ENCODE measurements at places on chromosomes 4 and X.
A peak's percentile ranks its signal among the peaks of the same experiment; 100 is the strongest.

- no peak for DNase-seq
Observed at GRCh38 chr4:162075726-162076125, 88.1 kb downstream of the FSTL5 start.

- DNase-seq: peak; percentile 0
Observed at GRCh38 chrX:83916525-83916924, 55.6 kb downstream of the CYLC1 start.

- no peak for DNase-seq
Observed at GRCh38 chr4:114866901-114867670, 246.3 kb downstream of the NDST4 start.

DNA sequence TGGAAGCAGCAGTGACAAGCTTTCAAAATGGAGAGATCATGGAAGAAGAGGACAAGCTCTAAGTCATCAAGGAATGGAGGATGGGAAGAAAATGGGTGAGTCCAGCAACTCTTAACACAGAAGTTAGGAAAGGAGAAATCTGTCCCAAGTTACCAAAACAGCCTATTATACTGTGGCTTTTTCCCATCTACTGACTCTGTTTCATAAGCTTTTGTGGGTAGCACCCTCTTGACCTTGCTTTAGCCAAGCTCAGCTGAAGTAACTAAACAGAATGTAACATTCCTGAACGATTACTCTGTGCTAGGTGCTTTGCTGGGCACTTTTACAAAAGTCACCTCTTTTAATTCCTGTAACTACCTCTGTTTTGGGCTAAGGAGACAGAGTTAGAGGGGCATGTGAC, 54.9 kb downstream of the MAP7D2 start:
- no peak for DNase-seq

DNA sequence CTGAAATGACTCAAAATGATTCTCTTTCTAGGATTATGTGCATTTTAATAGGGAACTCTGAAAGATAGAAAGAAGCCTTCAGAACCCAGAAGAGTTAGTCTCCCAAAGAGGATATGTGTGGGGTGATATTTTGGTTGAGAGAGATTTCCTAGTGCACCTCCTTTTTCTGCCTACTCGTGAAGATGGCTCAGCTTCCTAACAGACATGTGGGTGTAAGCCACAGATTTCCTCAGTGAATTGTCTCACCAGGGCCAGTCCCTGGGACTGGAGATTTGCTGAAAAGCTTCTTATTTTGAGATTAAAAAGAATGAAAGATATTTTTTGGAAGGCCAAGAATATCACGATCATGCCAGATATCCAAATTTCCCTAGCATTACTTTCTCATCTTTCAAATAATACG, 42.8 kb downstream of the MAGEB17 start:
- DNase-seq: no peak

- DNase-seq: no peak
Observed at GRCh38 chr4:96524311-96524875, 684.5 kb downstream of the PDHA2 start.

- peak; percentile 10 for DNase-seq
Observed at GRCh38 chrX:22748093-22748999, 251.4 kb upstream of the DDX53 start.

GRCh38 chr4:8090744-8091301, 67.8 kb downstream of the ABLIM2 start:
- no peak for DNase-seq

- no peak for DNase-seq
Observed at GRCh38 chr4:152684007-152684406, 4.2 kb upstream of the TMEM154 start.

DNA sequence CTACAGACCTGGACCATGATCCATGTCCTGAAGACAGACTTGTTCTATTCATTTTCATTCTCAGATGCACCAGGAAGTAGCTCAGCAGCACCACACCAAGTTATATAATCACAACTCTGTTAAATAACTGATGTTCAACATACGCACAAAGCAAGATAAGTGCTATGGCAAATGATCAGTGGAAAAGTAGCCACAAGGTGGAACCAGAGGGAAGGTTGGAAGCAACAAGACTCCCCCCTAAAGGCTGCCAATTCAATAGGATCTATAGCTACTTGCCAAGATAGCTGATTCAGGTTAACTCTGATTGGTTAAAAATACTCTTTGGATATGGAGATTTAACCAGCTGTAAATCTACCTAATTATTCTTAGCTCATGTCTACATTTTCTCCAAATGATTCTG, 23.7 kb upstream of the FAM47B start:
- DNase-seq: peak; percentile 0

GRCh38 chr4:77564231-77564630, 41.4 kb upstream of the CXCL13 start:
- no peak for DNase-seq

DNA sequence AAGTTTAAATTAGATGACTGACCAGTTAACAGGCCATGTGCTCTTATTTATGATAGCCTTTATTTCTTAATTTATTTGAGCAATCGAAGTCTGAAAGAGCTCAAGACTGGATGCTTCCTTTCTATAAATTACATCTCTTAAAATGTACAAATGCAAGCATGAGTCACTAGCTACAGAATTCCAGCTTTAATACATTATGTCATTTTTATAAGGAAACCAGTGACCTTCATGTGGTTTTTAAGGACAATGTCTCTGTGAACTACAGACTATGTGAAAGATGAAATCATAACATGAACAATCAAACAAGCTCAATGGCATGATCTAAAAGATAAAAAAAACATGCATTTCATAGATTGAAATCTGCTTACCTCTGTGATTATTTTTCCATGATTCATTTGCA, 15.4 kb downstream of the HTR2C start:
- no peak for DNase-seq

DNA sequence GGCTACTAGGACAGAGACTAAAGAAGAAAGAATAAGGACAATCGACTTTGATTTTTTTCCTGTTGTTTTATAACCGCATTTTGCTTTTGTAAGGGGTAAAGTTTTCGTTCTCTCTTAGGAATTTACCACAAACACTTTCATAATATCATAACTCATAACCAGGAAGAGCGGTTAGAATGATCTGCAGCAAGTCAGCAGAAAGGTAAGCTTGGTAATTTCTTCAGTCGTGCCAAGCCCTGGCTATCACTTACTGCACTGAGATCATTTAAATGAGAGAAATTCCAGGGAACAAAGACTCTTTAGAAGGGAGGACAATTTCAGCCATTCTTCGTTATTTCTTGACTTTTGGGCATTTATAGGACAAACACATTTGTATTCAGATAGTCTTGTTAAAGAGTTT, 258.1 kb downstream of the UNC5C start:
- no peak for DNase-seq

GRCh38 chr4:48196758-48197504, 62.9 kb upstream of the TXK start:
- DNase-seq: no peak

GRCh38 chrX:41946235-41946634, 22.9 kb upstream of the CASK start:
- no peak for DNase-seq

DNA sequence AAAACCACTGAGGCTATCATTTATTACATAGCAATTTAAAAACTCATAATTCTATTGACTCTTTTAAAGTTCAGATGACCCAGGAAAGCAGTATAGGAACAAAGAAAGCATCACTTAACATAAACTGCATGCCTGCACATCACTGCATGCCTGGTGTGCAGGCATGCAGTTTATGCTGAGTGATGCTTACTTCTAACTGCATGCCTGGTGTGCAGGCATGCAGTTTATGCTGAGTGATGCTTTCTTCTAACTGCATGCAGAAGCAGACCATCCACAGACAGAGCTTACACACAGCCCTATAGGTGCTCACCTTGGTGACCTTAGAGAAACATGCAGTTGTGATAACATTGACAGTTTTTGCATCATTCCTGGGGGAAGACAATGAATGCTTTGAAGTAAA, 17.0 kb downstream of the SDAD1 start:
- DNase-seq: no peak

- DNase-seq: no peak
Observed at GRCh38 chr4:164177753-164178152, 576.2 kb upstream of the SMIM31 start.

DNA sequence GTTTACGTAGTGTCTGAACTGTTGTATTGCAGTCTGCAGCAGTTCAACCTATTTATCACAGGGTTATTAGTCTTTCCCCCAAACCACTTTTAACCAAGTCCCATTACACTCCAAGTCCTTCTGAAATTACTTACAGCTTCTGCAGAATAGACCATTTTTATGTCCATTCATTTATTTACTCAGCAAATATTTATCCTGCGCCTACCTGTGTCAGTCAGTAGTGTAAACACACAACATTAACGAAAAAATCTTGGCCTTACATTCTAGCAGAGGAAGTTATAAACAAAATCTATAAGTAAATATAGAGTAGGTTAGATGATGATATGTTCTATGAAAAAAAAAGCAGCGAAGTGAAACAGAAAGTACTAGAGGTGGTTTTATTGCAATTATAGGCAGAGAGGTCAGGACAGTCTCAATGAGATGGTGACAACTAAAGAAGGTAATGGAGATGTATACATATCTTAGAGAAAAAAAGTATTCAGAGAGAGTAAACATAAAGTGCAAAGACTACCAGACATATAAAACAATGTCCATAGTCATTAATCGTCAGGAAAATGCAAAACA, 534.7 kb downstream of the KCNIP4 start:
- no peak for DNase-seq

DNA sequence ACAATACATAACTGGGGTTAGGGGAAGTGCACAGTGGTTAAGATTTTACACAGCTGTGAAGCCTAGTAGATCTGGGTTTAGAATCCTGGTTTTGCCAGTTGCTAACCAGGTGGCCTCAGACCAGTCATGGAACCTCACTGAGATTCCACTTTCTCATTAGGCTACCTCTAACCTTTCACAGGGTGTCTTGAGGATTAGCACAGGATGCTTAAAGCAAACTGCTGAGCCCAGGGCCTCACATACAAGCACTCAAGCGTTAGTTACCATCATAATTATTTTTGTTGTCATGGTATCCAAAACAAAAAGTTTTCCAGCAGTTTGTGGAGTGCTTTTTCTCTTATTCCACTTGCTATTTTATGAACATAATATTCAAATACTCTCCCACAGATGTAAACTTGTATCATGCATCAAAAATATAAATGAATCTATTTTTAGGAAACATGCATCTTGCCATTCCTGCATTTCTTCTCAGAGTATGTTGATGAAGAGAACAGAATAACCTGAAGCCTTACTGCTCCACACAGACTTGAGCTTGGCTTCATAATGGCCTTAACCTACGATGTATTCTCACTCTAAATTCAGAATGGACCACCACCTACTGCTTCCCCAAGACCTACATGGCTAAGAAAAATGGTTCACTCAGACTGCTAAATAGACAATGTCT, 12.6 kb downstream of the AP1S2 start:
- no peak for DNase-seq

- no peak for DNase-seq
Observed at GRCh38 chrX:86103061-86103460, 45.2 kb upstream of the DACH2 start.

GRCh38 chr4:3677748-3678070, 88.5 kb upstream of the ADRA2C start:
- no peak for DNase-seq

GRCh38 chr4:41815473-41815872, 66.9 kb upstream of the PHOX2B start:
- DNase-seq: no peak

DNA sequence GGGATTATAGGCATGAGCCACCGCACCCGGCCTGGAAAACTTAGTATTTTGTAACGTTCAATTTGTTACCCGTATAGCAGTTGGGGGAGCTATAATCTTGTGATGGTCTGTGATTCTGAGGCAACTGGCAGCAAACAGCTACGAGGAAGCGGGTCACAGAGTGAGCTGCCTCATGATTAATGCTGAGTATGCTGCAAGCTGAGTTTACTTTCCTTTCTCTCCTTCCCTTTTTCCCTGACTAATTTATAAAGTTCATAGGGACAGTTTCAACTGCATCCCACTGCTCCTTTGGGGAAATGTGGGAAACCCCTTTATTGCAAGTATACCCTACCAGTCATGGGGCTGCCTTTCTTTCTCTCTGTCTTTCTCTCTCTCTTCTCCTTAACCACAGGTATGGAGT, 17.7 kb upstream of the ELOVL6 start:
- no peak for DNase-seq

- DNase-seq: no peak
Observed at GRCh38 chr4:80008351-80008750, 64.7 kb downstream of the ANTXR2 start.

DNA sequence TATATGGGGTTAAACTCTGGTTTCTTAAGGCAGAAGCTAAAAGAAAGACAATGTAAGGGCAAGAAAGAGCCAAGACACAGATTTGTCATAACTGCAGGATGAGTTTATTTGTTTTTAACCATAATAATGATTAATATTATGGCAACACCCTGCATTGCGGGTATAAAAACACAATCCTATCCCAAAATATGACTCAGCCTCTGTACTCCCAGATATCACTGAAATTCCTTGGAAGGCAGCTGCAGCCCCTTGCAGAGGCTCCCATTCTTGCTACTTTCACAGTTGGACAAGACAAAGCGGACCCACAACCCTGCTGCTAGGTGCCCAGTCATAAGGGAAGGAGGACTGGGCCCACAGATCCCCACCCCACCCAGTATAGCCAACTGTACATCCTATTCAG, 20.4 kb upstream of the FGF16 start:
- no peak for DNase-seq

DNA sequence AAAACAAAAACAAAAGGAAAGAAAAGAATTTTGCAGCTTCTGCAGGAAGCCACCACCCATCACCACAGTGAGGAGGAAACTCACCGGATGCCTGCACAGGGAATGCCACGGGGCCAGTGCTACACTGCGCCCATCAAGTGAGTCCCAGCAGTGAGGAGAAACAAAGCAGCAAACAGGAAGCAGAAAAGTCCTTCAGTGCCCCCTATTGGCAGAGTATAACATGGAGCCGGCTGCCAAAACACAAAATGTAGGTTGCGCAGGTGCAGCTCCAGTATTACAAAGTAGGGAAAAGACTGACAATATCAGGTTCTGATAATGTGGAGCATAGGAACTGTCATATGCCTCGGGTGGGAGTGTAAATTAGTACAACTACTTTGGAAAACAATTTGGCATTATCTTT, 23.3 kb upstream of the SCML2 start:
- peak; percentile 22 for DNase-seq

DNA sequence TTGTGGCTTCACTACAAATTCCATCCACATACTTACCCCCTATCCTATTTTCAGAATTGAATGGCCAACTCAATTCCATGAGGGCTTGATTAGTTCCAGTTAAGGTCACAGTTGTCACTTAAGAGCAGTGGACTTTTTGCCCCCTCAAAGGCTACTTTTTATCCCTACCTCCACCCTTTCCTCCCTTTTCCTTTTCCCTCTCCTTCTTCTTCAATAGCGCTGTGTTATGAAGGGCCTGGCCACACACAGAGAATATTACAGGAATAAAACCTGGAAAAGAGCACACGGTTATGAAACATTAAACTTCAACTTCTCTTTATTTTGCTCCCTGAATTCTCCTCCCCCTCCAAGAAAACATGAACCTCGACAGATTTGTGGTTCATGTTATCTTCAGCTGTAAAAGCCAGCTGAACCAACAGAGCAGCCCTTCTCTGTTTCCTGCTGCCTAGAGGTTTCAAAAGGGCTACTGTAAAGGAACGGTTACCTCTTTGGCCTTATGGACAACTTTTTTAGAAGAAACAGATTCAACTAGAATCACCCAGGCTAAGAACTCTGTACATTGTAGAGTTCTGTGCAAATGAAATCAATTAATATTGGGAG, 87.0 kb upstream of the RPL34 start:
- no peak for DNase-seq
